Activated CD4-positive, alpha-beta memory T cell treated with anti-CD3 and anti-CD28 coated beads for 36 hours (primary cell): ENCODE measurements at places on chromosomes 2 and 18. TPM values are rescaled to one million over a fixed set of nuclear protein-coding genes. Genes with fewer than 3 reads are reported as not detected.

Gene PLEK
- 7.6 TPM for total RNA-seq

Gene CYRIA
- total RNA-seq, result 0.81 TPM

Gene SLC19A3
- not detected for total RNA-seq

Gene LCLAT1
- 21.5 TPM for total RNA-seq

Gene MFSD2B
- total RNA-seq, result not detected

Gene DOK6
- total RNA-seq, result not detected

Gene LGALSL
- total RNA-seq, result 1.5 TPM

Gene SIX2
- not detected for total RNA-seq

Gene CHST10
- 3.6 TPM for total RNA-seq

Gene SH2D6
- total RNA-seq, result 0.65 TPM

Gene TMEM200C
- not detected for total RNA-seq

Gene LOXHD1
- total RNA-seq, result 0.05 TPM

Gene LPIN1
- total RNA-seq, result 41.1 TPM

Gene GPAT2
- total RNA-seq, result 16.4 TPM

Gene SLC38A11
- total RNA-seq, result not detected

Gene GKN2
- total RNA-seq, result not detected

Gene CRYGC
- total RNA-seq, result not detected

Gene ATG16L1
- total RNA-seq, result 30.5 TPM

Gene UPP2
- not detected for total RNA-seq

Gene PRKAG3
- not detected for total RNA-seq

Gene GALNT13
- total RNA-seq, result not detected

Gene SKOR2
- total RNA-seq, result not detected

Gene EFR3B
- 1.5 TPM for total RNA-seq

Gene ANKRD29
- total RNA-seq, result not detected

Gene DSC2
- not detected for total RNA-seq

Gene CPO
- total RNA-seq, result not detected

Gene TMEM178A
- 0.48 TPM for total RNA-seq

Gene CRACDL
- total RNA-seq, result 0.12 TPM

Gene KCNF1
- not detected for total RNA-seq

Gene CTLA4
- 245 TPM for total RNA-seq

Gene UGT1A5
- not detected for total RNA-seq

Gene ERICH2
- total RNA-seq, result not detected

Gene AQP12A
- not detected for total RNA-seq

Gene COL3A1
- not detected for total RNA-seq

Gene FER1L5
- total RNA-seq, result not detected

Gene SRD5A2
- not detected for total RNA-seq

Gene OR6B2
- total RNA-seq, result not detected

Gene DCDC2C
- total RNA-seq, result not detected

Gene IL1F10
- total RNA-seq, result not detected

Gene ATOH8
- not detected for total RNA-seq

Gene SP110
- total RNA-seq, result 91.5 TPM
